ENCODE measurements at places on chromosomes 3 and 15.

GRCh38 chr15:51952805-51953204, 18.8 kb downstream of the LEO1 start:
- DNase-seq, result no peak

- DNase-seq, result no peak
These were observed 62.1 kb upstream of the WNT5A start for GRCh38 chr3:55549177-55549576.

- DNase-seq, result no peak
These were observed 62.5 kb upstream of the TLE3 start for GRCh38 chr15:70160267-70160666.

GRCh38 chr3:141941093-141941492, 64.7 kb downstream of the ATP1B3 start:
- no peak for DNase-seq

- peak; percentile 57 for DNase-seq
These were observed 75.9 kb upstream of the VGLL4 start for GRCh38 chr3:11719406-11720303.

- DNase-seq, result no peak
These were observed 342.8 kb downstream of the TBC1D5 start for GRCh38 chr3:17399586-17399985.

GRCh38 chr15:33111041-33111451, 83.5 kb downstream of the FMN1 start:
- DNase-seq, result no peak

DNA sequence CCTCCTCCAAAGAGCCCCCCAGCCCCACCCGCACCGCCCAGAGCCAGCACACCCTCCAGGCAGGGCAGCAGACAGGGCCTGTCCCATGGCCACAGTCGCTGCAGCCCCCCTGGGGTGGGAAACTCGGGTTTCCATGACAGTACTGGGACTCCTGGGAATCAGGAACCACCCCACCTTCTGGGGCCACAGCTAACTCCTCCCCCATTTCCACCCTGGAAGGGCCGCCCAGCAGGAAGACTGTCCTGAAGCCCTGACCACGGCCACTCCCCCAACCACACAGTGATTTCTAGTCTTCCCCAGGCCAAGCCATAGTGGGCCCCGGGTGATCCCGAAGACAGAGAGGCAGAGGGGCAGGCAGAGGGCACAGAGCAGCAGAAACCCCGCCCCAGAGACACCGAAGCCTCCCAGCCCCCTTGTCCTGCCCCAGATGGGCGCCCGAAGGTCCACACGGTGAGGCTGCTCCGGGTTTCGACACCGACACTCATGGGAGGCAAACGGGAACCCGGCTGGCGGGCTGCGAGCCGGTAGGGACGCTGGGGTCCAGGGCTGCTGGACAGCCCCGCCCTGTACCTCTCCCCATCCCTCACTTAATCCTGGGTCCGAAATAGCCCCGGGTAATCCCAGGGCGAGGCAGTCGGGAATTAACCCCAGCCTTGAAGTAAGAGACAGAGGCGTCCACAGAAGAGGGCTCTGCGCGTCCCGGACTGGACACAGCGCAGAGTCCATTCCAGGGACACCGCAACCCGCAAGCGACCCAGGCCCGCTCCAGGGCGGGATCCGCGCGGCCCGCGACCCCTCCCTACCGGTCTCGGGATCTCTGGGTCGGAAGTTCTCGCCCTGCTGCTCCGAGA, 138.4 kb downstream of the NUP210 start:
- no peak for DNase-seq

DNA sequence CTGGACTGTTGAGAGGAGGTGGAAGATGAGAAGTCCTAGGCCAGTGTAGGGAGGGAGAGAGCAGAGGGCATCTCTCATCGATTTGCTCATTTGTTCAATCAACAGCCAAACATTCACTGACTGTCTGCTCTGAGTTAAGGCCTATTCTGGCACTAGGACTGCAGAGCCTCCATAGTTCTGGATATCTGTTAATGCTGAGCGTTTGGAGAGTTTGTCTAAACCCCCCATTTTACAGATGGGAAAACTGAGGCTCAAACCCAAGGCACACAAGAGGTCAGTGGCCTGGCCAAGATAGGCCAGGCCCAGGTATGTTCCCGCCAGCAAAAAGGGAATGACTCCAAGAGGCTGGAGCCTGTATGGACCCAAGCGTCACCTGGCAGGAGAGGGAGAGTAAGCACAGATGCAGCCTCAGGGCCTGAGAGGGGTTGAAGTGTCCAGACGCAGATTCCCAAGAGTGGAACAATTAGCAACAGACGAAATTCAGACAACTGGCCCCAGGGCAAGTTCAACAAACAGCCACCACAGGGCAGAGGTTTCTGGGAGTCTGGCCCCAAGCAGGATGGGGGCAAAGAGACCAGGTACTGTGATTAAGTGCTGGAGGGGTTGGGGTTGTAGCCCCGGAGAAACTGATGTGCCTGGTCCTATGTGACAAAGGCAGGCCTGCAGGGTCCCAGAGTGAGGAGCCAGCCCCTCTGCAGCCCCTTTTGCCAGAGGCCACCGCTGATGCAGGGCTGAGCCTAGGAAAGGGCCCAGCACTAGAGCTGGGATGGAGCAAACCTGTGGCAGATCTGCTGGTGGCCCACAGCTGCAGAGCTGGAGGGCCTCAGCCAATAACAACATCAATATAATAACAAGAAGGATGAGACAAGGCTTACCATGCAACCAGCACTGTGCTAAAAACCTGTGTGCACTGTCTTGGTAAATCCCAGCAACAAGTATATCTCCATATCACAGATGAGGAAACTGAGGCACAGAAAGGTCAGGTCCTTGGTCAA, 245.1 kb upstream of the TLE3 start:
- DNase-seq, result no peak

GRCh38 chr15:96121086-96121920, 209.2 kb upstream of the NR2F2 start:
- no peak for DNase-seq

All from activated CD4-positive, alpha-beta T cell treated with anti-CD3 and anti-CD28 coated beads for 1 hour (primary cell).